ENCODE measurements at places on chromosomes 2 and 18.

DNA sequence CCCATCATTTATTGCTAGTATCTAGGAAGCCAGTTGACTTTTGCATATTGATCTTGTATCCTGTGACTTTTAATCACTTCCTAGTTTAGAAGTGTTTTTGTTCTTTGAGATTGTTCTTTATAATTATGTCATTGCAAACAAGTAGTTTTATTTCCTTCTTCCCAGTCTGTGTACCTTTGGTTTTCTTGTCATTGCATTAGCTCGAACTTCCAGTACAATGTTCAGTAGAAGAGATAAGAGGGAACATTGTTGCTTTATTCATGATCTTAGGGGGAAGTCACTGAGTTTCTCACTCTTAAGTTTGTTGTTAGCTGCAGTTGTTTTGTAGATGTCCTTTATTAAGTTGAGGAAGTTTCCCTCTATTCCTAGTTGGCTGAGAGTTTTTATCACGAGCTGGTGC lies 61.0 kb downstream of the TRAPPC12 start:
- DNase-seq, result no peak

- DNase-seq, result no peak
Measured at GRCh38 chr2:6757215-6757614, 108.5 kb downstream of the CMPK2 start.

GRCh38 chr18:59735269-59735860 lies 38.1 kb upstream of the CCBE1 start:
- no peak for DNase-seq

GRCh38 chr18:31680433-31680811 lies 4.0 kb downstream of the B4GALT6 start:
- no peak for DNase-seq

DNA sequence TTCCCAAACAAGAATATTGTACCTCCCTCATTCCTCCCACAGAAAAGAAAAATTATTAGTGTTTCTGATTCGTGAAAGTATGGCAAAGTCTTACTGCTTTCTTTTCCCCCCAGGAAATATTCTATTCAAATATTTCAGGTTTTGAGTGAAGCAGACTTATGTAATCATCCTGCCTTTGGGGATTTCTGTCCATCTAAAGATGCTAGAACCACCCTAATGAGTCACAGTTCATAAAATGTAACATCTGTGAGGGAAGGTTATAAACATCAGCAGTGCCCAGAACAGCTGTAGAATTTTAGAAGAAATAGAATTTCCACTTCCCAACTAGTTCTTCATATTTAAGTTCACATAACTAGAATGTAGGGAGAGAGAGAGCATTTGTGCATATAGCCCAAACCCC lies 39.0 kb downstream of the EEF1B2 start:
- no peak for DNase-seq

DNA sequence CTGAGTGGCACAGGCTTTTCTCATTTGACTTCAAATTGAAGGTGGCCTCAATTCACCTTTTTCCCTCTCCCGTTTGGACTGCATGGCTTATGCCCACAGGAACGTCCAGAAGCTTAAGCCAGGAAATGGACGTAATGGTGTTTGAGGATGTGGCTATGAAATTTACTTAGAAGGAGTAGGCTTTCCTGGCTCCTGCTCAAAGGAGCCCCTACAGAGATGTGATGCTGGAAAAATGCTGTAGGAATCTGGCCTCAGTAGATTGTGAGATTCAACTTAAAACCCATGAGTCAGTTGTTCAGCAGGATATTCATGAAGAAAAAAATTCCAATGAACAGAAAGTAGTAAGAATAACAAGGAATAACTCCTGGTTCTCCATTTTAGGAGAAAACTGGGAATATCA lies 129.0 kb downstream of the ICOS start:
- no peak for DNase-seq

- no peak for DNase-seq
Measured at GRCh38 chr2:209766613-209767012, 5.0 kb upstream of the UNC80 start.

All from CD4-positive, alpha-beta T cell treated with Interleukin-6 for 4 hours (primary cell).